ENCODE measurements at places on chromosomes 1 and 21. TPM values are rescaled to one million over a fixed set of nuclear protein-coding genes. Genes with fewer than 3 reads are reported as not detected.

GRCh38 chr1:118973531-118974137, 14.5 kb downstream of the TBX15 start:
- H3K27me3 ChIP-seq = no peaks in the 10 kb centered on the region
- H3K4me1 ChIP-seq = no peaks in the 10 kb centered on the region
- no peak overlapping the region for H3K27ac ChIP-seq
- no peaks in the 10 kb centered on the region for H3K36me3 ChIP-seq
- no peak for DNase-seq
- H3K4me3 ChIP-seq = no peak overlapping the region

DNA sequence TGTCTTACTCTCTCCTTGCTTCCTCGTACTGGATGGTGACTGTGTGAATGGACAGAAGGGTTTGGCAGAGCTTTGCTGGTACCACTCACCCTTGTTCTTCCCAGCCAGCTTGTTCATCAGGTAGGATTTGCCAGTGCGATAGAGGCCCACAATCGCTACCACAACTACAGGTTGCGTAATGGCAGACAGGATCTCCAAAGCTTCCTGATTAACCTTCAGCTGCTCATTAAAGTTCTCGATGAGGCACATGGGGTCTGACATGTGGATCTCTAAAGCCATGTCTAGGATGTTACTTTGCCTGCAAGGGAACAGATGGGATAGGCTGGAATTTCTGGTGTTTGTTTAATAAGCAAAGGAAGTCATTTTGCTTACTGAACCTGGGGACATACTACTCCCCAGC, 3.4 kb downstream of the GBP5 start:
- H3K27ac ChIP-seq = no peak overlapping the region
- H3K36me3 ChIP-seq = no peaks in the 10 kb centered on the region
- no peaks in the 10 kb centered on the region for H3K27me3 ChIP-seq
- no peak overlapping the region for H3K4me3 ChIP-seq
- no peak for DNase-seq

DNA sequence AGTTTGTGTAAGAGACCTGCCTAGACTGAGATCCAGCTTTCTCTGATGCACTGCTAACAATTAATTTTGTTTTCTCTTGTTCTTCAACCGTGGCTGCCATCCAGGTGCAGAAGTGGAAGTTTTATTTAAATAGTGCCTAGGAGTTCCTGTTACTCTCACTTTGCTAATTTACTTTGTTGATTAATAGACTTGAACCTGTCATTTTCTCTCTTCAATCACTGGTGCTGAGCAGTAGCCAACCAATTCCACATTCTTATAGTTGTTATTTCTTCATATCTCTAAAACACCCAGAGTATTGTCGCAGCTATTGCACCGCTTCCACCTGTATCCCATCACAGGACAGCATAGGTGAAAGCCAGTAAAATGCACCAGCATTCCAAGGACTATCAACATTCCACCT, 157.2 kb downstream of the PDE4B start:
- no peak for DNase-seq
- no peak overlapping the region for H3K27ac ChIP-seq
- no peaks in the 10 kb centered on the region for H3K27me3 ChIP-seq
- no peaks in the 10 kb centered on the region for H3K36me3 ChIP-seq

- H3K27ac ChIP-seq = no peak overlapping the region
- no peak for DNase-seq
- H3K27me3 ChIP-seq = no peaks in the 10 kb centered on the region
- no peak overlapping the region for H3K4me3 ChIP-seq
- H3K36me3 ChIP-seq = no peaks in the 10 kb centered on the region
- H3K4me1 ChIP-seq = peaks cover 4% of the 10 kb centered on the region
These were observed 14.6 kb upstream of the ADAR start for GRCh38 chr1:154622503-154623039.

GRCh38 chr1:117567435-117567834, 38.4 kb upstream of the TENT5C start:
- H3K36me3 ChIP-seq = no peaks in the 10 kb centered on the region
- H3K27me3 ChIP-seq = no peaks in the 10 kb centered on the region
- H3K27ac ChIP-seq = no peak overlapping the region
- no peaks in the 10 kb centered on the region for H3K4me1 ChIP-seq
- no peak overlapping the region for H3K4me3 ChIP-seq

DNA sequence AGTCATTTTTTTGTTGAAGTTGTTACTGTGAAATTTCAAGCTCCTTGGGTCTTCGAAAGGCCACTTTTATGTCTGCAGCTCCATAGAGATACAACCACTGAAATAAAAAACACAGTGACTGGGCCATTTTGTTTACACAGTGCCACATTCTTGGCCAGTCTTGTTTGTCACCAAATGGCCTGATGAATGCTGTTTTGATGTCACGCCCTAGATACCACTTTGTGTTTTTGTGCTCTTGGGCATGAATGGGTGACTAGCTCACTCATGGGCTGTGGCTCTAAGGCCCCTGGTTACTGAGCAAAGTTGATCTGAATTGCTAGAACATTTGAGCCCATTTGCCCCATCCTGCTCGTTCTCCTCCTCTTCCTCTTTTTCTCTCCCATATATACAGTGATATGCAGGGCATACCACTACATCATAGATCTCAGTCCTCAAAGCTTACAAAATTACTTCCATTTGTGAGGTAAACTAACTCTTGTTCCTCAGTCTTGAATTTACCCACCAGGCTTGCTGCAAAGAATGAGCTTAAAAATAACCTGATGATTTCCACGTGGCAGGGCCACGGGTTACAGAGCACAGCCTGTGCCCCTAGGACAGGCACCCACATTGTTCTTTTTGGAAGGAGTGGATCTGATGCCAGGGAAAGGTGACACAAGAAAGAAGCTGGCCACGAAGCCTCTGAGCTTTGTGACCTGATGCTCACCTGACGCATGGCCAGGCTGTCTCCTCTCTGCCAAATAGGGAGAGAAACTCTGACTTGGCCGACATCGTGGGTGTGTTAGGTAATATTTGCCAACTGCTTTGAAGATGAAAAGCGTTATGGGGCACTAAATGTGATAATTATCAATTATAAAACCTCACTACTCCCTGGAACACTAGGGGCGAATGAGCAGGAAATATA, 92.4 kb downstream of the RUNX1 start:
- H3K4me1 ChIP-seq = no peaks in the 10 kb centered on the region
- no peak for DNase-seq
- H3K27ac ChIP-seq = no peak overlapping the region
- no peaks in the 10 kb centered on the region for H3K36me3 ChIP-seq
- H3K4me3 ChIP-seq = no peak overlapping the region
- no peaks in the 10 kb centered on the region for H3K27me3 ChIP-seq

GRCh38 chr1:228691926-228692325, 43.4 kb upstream of the RHOU start:
- H3K27ac ChIP-seq = no peak overlapping the region
- DNase-seq = no peak
- H3K4me3 ChIP-seq = no peak overlapping the region
- no peaks in the 10 kb centered on the region for H3K36me3 ChIP-seq
- no peaks in the 10 kb centered on the region for H3K27me3 ChIP-seq

DNA sequence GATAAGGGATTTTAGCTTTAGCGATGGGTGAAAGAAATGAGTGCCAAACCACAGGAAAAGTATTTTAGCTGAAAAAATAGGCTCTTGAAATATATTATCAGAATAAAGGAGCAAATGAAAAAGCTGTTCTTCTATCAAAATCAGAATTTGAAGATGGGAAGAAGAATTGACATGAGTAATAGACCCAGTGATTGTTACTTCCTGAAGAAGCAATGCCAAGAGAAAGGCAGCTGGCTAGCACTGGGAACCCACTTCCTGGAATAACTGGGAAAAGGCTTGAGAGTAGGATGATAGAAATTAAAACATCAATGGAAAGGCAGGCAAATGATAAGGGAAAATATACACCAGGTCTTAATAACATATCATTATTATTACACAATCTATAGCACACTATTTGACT, 29.9 kb upstream of the LYPLAL1 start:
- no peak overlapping the region for H3K27ac ChIP-seq
- no peak for DNase-seq
- no peaks in the 10 kb centered on the region for H3K4me1 ChIP-seq
- H3K27me3 ChIP-seq = no peaks in the 10 kb centered on the region

DNA sequence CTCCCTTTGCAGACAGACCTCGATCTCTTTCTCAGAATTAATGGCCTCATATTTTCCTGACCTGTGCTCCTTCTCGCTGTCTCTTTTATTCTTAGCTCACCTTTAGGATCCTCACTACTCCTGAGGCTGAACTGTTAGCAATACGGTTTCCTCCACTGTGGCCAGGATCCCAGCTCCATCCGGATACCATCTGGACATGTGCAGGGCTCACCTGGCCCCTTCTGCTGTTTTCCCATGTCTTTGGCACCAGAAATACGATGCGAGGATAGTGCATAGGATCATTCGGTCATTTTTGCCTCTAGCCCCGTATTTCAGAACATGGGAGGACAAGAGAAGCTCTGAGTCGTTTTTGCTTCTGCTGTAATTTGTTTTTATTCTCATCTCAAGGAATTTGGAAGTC, 108.5 kb upstream of the KIF26B start:
- no peak overlapping the region for H3K27ac ChIP-seq
- no peaks in the 10 kb centered on the region for H3K4me1 ChIP-seq

DNA sequence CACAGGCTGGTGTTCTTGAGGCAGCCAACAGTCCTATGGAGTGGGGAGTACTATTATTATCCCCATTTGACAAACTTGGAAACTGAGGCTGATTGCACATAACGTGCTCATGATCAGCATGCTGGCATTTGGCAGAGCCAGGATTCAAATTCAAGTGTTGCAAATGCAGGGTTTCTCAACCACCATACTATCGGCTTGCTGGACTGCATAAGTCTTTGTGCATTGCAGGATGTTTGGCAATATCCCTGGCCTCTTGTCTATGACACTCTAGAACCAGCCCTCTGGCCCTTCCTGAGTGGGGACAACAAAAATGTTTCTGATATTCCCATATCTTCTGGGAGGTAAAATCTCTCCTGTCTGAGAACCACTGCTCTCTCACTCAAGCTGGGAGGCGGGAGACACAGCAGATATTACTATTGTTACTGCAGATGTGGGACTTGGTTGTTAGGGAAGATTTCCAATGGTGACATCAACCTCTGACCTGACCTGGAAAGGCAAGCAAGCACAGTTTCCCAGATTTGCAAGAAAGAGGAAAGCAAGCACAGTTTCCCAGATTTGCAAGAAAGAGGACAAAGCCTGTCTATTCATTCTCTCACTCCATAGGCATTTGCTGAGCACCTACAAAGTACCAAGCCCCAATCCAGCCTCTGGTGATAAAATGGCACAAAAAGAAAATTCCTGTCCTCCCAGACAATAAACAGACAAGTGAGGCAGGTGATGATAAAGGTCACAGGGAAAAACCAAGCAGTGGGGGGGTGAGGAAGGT, 1.0 kb upstream of the AADACL3 start:
- no peaks in the 10 kb centered on the region for H3K36me3 ChIP-seq
- no peaks in the 10 kb centered on the region for H3K4me1 ChIP-seq
- DNase-seq = no peak
- H3K27ac ChIP-seq = no peak overlapping the region
- no peak overlapping the region for H3K4me3 ChIP-seq
- H3K27me3 ChIP-seq = no peaks in the 10 kb centered on the region

DNA sequence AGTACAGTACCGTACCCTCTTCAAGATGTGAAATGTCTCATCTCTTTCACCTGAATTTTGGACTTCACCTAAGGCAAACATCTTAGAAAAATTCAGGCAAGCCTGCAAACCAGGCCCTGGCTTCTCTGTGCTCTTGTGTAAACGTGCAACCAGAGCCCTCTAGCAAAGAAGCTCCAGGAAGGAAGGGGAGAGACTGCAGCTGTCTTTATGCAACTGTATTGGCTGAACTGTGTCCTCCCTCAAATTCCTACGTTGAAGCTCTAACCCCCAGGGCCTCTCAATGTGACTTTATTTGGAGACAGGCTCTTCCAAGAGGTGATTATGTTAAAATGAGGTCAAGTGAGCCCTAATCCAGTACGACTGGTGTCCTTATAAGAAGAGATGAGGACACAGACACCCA, 60.3 kb downstream of the SLC45A1 start:
- H3K4me3 ChIP-seq = no peak overlapping the region
- DNase-seq = no peak
- H3K4me1 ChIP-seq = peaks cover 42% of the 10 kb centered on the region
- H3K27ac ChIP-seq = no peak overlapping the region
- H3K36me3 ChIP-seq = no peaks in the 10 kb centered on the region

FOXD2 gene
- total RNA-seq = not detected

DNA sequence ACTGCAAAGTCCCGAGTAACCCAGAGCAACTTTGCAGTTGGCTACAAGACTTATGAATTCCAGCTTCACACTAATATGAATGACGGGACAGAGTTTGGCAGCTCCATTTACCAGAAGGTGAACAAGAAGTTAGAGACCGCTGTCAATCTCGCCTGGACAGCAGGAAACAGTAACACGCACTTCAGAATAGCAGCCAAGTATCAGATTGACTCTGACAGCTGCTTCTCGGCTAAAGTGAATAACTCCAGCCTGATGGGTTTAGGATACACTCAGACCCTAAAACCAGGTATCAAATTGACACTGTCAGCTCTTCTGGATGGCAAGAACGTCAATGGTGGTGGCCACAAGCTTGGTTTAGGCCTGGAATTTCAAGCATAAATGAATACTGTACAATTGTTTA, 66.8 kb downstream of the ACBD6 start:
- no peaks in the 10 kb centered on the region for H3K27me3 ChIP-seq
- H3K27ac ChIP-seq = no peak overlapping the region
- no peaks in the 10 kb centered on the region for H3K36me3 ChIP-seq
- peaks cover 3% of the 10 kb centered on the region for H3K4me1 ChIP-seq

GRCh38 chr21:41765420-41765821, 1.4 kb downstream of the RIPK4 start:
- H3K4me3 ChIP-seq = no peak overlapping the region
- no peaks in the 10 kb centered on the region for H3K4me1 ChIP-seq
- H3K27ac ChIP-seq = no peak overlapping the region
- no peak for DNase-seq
- no peaks in the 10 kb centered on the region for H3K27me3 ChIP-seq

DNA sequence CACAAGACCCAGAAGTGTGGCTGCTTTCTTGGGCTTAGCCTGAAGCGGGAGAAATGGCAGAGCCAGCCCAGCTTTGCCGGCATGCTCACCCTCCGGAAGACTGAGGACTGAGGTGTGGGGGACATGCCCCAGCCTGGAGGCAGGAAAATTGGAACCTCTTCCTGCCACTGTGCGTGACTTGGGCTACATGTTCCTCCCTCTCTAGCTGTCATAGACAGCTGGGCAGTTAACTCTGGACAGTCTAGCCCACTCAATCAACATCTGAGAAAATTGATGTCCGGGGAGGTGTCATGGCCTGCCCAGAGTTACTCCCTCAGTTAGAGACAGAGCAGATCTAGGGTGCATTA, 59.7 kb downstream of the UBE2T start:
- H3K27ac ChIP-seq = no peak overlapping the region
- H3K4me1 ChIP-seq = peaks cover 3% of the 10 kb centered on the region
- no peaks in the 10 kb centered on the region for H3K27me3 ChIP-seq
- H3K36me3 ChIP-seq = no peaks in the 10 kb centered on the region

GRCh38 chr1:100328133-100328532, 24.2 kb upstream of the CDC14A start:
- DNase-seq = no peak
- no peaks in the 10 kb centered on the region for H3K27me3 ChIP-seq
- H3K4me3 ChIP-seq = no peak overlapping the region
- no peaks in the 10 kb centered on the region for H3K36me3 ChIP-seq
- H3K27ac ChIP-seq = no peak overlapping the region

BTBD8 gene
- total RNA-seq = 6.6 TPM

CFHR4 gene
- total RNA-seq = not detected
